ENCODE measurements at places on chromosomes 11 and 22. TPM values are rescaled to one million over a fixed set of nuclear protein-coding genes. Genes with fewer than 3 reads are reported as not detected.

Gene TYR
- total RNA-seq, result not detected

Gene ANKK1
- 0.23 TPM for total RNA-seq

Gene GP1BB
- 16.8 TPM for total RNA-seq

Gene CD248
- total RNA-seq, result 1.6 TPM

Gene SSRP1
- 52.8 TPM for total RNA-seq

Gene CEP126
- total RNA-seq, result 12.9 TPM

Gene HEPHL1
- not detected for total RNA-seq

Gene ACR
- total RNA-seq, result not detected

Gene DEUP1
- 1.8 TPM for total RNA-seq

Measured in diencephalon (tissue), 1 donor.